ENCODE measurements at places on chromosomes 2 and 18. TPM values are rescaled to one million over a fixed set of nuclear protein-coding genes. Genes with fewer than 3 reads are reported as not detected.

Gene LINC00305
- total RNA-seq = not detected

Gene GPC1
- total RNA-seq = 263 TPM

Gene SP5
- total RNA-seq = not detected

Gene RDH14
- total RNA-seq = 49.1 TPM

Gene AOX1
- 3.0 TPM for total RNA-seq

Gene TBR1
- not detected for total RNA-seq

Gene MC4R
- not detected for total RNA-seq

Gene ALK
- 0.16 TPM for total RNA-seq

Gene TMEM17
- total RNA-seq = 1.7 TPM

Gene TUBA4A
- 381 TPM for total RNA-seq

Gene DCC
- not detected for total RNA-seq

Gene IL18R1
- total RNA-seq = 1.2 TPM

Gene SNED1
- 10.0 TPM for total RNA-seq

Gene DYNAP
- total RNA-seq = not detected

DNA sequence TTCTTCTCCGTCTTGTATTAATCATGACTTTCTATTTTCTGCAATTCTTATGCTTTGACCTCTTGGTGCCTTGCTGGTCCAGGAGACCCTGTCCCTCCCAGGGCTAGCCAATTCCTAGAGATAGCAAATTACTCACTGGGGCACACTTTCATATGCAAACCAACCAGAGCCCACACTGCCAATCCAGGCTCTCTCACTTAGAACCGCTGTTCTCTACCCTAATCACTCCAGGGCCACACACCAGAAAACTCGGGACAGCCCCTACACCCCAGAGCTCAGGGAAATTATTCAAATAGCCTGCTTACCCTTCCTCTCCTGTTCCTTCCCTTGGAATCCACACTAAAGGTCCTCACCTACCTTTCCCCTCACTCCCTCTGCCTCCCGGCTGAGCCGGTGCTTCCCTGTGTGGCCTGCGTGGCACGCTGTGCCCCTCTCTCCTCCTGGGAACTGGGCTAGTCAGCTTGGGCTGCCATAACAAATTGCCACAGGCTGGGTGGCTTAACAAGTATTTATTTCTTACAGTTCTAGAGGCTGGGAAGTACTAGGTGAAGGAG is 41.7 kb downstream of the VWA3B start:
- H3K36me3 ChIP-seq = no peaks in the 10 kb centered on the region
- peaks cover 5% of the 10 kb centered on the region for H3K4me1 ChIP-seq
- H3K4me3 ChIP-seq = no peak overlapping the region
- no peak overlapping the region for H3K27ac ChIP-seq

DNA sequence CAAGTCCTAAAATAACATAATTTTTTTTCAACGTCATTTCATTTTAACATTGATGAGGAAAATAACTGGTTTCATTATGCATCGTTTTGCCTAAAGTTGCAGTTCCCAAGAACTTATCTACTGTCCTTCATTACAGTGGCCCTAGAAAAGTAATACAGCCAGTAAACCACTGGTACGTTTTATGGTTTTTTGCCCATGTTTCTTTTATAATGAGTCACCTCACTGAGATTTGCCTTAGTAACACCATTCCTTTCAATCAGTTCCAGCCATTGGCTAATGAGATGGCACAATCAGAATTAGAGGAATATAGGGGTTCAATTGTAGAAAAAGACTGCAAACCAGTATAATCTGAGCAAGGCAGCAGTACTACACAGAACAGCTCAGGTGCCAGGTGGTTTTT is 422.6 kb upstream of the LYPD1 start:
- H3K4me1 ChIP-seq = no peaks in the 10 kb centered on the region
- H3K4me3 ChIP-seq = no peak overlapping the region
- no peak for DNase-seq

- no peaks in the 10 kb centered on the region for H3K36me3 ChIP-seq
- no peak overlapping the region for H3K4me3 ChIP-seq
- peaks cover 37% of the 10 kb centered on the region for H3K4me1 ChIP-seq
- H3K27me3 ChIP-seq = no peaks in the 10 kb centered on the region
- no peak for DNase-seq
Observed at GRCh38 chr2:128277961-128278681, 40.5 kb downstream of the HS6ST1 start.

DNA sequence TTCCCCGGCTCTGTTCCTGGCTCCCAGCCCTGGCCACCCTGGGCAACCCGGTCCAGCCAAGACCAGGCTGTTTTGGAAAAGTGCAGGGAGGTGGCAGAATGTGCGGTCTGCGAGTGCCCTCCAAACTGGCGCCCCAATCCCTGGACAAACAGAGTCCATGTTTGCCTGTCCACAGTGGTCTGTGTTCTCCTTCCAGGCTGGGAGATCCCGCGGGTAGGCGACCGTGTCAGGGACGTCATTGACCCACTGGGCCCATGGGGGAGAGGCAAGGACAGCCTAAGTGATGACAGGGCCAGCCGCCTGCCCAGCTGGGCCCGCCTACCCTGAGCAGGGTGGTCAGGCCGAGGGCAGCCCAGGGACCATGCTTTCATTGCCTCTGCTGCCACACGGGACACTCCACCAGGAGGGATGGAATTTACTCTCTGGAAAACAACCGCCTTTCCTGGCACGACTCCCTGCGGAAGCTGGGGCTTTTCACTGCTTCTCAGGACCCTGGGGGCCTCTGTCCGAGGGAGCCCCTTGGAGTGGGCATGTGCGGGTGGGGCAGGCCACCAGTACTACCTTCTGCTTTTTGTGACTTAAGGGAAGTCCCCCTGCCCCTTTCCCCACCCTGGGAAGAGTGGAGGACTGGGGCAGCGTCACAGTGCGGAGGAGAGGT is 20.1 kb downstream of the CYP26B1 start:
- H3K4me3 ChIP-seq = no peak overlapping the region
- no peak overlapping the region for H3K27ac ChIP-seq
- H3K36me3 ChIP-seq = no peaks in the 10 kb centered on the region
- H3K4me1 ChIP-seq = no peaks in the 10 kb centered on the region
- peaks cover 4% of the 10 kb centered on the region for H3K27me3 ChIP-seq

DNA sequence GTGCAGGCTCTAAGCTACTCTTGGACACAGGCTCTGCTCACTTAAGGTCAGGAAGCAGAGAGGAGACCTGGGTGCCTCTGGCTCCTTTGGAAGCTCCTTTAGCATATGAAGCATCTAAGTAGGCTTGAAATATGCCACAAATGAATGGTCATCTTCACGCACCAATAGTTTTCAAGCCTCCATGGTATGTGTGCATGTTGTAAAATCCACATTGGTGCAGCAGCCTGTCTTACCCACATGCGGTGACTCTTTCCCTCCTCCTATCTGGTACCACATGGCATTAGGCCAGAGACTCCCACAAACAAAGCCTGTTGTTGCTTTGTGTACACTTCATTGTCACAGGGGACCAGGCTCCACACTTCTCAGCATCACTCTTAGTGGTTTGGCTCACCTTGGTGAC is 442.2 kb upstream of the RAB12 start:
- H3K36me3 ChIP-seq = no peaks in the 10 kb centered on the region
- H3K4me1 ChIP-seq = no peaks in the 10 kb centered on the region
- no peak for DNase-seq
- no peaks in the 10 kb centered on the region for H3K27me3 ChIP-seq
- H3K27ac ChIP-seq = no peak overlapping the region

GRCh38 chr18:6731222-6731596 is 1.7 kb downstream of the ARHGAP28 start:
- H3K27me3 ChIP-seq = no peaks in the 10 kb centered on the region
- no peaks in the 10 kb centered on the region for H3K36me3 ChIP-seq
- H3K4me1 ChIP-seq = peaks cover 5% of the 10 kb centered on the region
- H3K27ac ChIP-seq = no peak overlapping the region

GRCh38 chr2:169173876-169174275 is 104.5 kb downstream of the DHRS9 start:
- no peaks in the 10 kb centered on the region for H3K4me1 ChIP-seq
- H3K27me3 ChIP-seq = no peaks in the 10 kb centered on the region
- no peak overlapping the region for H3K4me3 ChIP-seq
- H3K27ac ChIP-seq = no peak overlapping the region
- DNase-seq = peak; percentile 33

- no peaks in the 10 kb centered on the region for H3K4me1 ChIP-seq
- DNase-seq = no peak
- no peaks in the 10 kb centered on the region for H3K27me3 ChIP-seq
Observed at GRCh38 chr2:223319601-223320000, 267.6 kb downstream of the KCNE4 start.

- no peaks in the 10 kb centered on the region for H3K27me3 ChIP-seq
- peaks cover 100% of the 10 kb centered on the region for H3K36me3 ChIP-seq
- H3K4me3 ChIP-seq = no peak overlapping the region
- no peaks in the 10 kb centered on the region for H3K4me1 ChIP-seq
Observed at GRCh38 chr2:181915102-181915501, 23.6 kb downstream of the ITPRID2 start.

- peak; percentile 58 for DNase-seq
- no peak overlapping the region for H3K27ac ChIP-seq
- peaks cover 18% of the 10 kb centered on the region for H3K27me3 ChIP-seq
- H3K36me3 ChIP-seq = no peaks in the 10 kb centered on the region
- H3K4me3 ChIP-seq = peak overlapping the region; percentile 48
Observed at GRCh38 chr2:241804326-241805229, 4.4 kb upstream of the NEU4 start.

DNA sequence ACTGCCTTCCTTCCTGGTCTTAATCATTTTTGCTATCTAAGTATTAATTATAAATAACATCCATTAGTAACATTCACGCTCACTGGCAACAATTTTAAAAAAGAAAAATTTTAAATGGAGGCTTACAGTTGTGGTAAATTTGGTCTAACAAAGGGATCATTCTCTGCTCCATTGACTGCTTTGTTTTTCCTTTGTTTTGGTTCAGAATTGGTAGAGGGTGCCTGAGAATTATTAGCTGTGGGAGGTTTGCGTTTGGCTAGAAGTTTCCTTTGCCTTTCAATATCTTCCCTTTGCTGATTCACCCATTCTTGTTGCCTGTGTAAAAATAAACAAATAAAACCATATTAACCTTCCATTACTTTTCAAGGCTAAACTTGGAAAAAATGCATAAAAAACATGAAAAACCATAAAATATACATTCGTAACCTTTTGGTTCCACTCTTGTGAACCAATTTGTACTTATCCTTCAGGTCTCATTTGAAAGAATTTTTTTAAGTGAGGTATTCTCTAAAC is 114.6 kb downstream of the TLK1 start:
- H3K36me3 ChIP-seq = peaks cover 95% of the 10 kb centered on the region
- H3K4me3 ChIP-seq = no peak overlapping the region
- H3K4me1 ChIP-seq = no peaks in the 10 kb centered on the region
- no peak for DNase-seq

DNA sequence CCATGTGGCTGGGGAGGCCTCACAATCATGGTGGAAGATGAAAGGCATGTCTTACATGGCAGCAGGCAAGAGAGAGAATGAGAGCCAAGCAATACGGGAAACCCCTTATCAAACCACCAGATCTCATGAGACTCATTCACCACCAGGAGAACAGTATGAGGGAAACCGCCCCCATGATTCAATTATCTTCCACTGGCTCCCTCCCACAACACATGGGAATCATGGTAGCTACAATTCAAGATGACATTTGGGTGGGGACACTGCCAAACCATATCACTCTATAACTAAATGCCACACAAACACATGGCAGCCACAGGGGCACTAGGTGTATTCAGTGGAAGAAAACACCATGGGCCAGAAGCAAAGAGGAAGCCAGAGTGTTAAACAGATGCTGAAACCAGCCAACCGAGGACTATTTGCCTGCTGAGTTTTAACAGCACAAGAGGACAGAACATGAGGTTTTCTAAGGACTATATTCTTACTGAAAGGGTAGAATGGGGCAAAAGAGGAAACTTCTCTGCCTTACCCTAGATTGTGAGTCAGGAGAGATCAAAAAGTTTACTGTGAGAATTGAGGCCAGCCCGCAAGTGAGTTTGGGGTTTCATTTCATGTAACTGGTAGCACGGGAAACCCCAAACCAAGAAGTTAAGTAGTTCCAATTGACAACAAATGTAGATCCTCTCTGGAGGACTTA is 49.2 kb downstream of the SIGLEC15 start:
- no peaks in the 10 kb centered on the region for H3K4me1 ChIP-seq
- H3K36me3 ChIP-seq = peaks cover 97% of the 10 kb centered on the region
- DNase-seq = no peak
- no peaks in the 10 kb centered on the region for H3K27me3 ChIP-seq

DNA sequence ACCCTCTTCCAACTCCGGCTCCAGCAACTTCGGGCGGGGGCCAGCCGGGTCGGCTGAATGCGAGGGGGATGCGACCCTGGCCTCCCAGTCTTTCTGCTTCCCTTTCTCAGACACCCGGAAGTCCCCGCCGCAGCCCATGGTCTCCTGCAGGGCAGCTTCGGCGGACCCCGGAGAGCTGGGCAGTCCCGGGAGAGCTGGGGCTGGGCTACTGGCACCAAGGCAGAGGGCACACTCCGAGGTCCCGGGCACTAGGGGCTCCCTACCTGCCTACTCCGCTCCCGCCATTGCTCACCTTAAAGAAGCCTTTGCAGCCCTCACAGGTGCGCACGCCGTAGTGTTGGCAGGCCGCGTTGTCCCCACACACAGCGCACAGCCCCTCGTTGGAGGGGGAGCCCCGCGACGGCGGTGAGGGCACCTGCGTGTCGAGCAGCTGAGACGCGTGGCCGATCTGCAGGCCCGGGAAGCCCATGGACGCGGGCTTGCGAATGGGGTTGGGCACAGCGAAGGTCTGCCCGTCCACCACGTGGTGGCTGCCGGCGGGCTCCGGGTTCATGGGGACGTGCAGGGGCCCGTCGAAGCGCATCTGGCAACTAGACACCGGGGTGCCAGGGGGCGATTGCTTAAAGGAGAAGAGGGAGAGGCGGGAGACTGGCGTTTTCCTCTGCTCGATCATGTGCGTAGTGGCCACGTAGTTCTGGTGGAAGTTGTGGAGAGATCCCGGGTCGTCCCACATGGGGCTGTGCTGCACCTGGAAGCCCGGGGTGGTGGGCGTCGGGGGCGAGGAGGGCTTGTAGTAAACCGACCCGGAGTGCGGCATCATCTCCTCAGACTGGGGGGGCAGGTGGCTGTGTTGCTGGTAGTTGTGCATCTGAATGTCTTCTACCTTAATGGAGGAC is 3.2 kb downstream of the NR4A2 start:
- peaks cover 22% of the 10 kb centered on the region for H3K4me1 ChIP-seq
- H3K27me3 ChIP-seq = no peaks in the 10 kb centered on the region
- H3K36me3 ChIP-seq = no peaks in the 10 kb centered on the region
- H3K27ac ChIP-seq = no peak overlapping the region

All from heart left ventricle (tissue), 16 donors.